ENCODE measurements at places on chromosomes 5 and 9.

DNA sequence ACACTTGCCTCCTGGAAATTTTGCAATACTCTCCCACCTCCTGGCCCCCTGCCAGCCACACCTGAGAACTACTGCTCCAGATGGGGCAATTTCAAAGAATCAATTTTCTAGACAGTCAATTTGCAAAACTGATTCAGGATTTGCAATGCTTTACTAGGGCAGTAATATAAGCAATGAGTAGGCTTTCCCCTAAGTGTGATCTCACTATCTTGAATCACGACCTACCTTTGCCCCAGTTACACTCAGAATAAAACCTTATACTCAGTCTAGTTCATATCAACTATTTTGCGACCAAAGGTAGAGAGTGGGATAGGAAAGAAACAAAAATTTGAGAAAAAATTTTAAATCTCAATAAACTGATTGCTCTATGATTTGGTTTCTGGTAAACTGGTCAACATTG is 54.4 kb downstream of the DROSHA start:
- DNase-seq, result no peak

- no peak for DNase-seq
Observed at GRCh38 chr5:3281366-3281765, 314.3 kb upstream of the IRX1 start.

DNA sequence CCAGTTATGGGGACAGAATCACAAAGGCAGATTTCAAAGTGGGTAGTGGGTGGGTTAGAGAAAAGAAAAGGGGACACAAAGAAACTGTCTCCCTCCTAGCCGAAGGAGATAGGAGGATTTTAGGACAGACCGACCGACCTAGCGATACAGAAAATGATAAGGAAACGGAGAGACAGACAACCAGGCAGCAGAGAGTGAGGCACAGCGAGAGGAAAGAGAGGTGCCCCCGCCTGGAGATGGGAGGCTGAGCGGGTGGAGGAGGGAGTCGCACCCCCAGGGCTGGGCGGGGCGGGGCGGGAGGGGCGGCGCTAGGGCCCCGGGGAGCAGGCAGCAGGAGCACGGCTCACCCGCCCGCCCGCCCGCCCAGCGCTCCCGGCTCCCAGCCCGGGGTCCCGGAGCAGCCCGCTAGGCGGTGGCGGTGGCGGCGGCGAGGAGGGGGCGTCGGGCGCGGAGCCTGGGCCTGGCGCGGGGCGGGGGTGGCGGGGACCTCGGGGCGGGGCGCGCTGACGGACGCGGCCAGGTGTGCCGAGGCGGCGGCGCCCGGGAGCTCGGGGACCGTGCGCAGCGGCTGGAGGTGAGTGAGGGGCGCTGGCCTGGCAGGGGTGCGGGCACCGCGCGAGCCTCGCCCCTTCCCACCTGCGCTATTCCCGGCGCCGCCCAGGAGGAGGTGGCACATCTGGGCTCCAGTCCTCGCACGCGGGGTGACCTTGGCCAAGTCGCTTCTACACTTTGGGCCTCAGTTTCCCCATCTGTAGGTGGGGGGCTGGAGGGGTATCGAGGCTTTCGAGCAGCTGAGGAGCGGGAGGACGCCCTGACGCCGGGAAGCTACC is 15.9 kb upstream of the SYNPO start:
- DNase-seq, result peak; percentile 31

DNA sequence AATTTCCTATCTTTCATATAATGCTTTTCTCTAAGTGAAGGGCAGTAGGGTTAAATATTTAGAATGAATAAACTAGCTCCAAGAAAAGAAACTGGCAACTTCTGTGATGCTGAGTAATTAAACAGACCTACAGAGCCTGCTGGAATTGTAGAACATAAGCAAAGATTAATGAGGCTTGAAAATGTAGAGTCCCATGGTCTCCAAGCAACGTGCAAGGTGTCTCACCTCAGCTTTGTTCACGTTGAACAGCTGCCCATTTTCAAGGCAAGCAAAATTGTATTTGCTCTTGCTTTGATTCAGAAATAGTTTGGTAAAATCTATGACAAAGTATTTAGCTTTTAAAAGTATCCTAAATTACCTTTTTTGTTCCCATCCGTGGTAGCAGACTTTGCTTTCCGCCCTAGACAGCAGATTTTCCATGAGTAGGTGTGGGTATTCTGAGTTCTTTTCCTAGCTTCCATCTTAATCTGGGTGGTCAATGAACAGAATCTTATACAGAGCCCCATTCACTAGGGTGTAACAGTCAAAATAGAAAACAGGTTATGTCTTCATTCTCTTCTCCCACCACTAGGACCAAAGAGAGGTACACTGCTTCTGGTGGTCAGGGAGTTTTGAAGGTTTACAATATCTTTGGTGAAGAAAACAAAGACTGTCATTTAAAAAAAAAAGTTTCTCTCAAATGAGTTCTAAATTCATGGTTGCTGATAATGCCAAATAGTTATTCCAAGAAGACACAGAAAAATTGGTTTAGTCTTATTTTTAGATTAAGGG is 52.1 kb upstream of the TYRP1 start:
- no peak for DNase-seq

DNA sequence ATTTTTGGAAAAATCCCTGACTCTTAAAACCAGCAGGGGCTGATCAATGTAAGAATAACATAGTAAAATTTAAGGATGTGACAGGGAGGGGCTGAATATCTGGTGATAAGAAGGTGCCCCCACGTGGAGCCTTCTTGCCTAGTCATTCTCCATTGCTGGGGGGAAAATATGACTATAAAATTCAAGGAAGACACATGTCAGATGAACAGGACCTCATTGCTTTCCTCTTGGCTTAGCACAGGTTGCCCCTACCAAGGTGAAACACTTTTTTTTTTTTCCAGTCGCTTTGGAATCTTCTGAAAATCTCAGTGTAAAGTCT is 310.9 kb downstream of the EFNA5 start:
- peak; percentile 8 for DNase-seq

DNA sequence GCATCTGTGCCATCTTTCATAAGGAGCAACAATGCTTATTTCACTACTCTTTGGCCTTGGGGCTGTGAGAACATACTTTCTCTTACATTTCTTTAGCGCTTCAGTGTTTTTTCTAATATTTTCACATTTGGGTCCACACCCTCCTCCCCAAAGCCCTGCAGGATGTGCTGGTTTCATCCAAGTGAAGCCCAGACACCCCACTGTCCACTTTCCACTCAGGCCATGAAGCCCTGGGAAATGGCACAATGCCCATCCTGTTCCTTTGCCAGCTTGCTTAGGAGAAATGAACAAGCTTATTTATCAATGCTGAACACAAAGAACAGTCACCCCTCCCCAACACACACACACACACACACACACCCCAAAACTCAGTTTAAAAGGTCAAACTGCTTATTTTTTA is 17.3 kb upstream of the TMOD1 start:
- DNase-seq, result no peak

DNA sequence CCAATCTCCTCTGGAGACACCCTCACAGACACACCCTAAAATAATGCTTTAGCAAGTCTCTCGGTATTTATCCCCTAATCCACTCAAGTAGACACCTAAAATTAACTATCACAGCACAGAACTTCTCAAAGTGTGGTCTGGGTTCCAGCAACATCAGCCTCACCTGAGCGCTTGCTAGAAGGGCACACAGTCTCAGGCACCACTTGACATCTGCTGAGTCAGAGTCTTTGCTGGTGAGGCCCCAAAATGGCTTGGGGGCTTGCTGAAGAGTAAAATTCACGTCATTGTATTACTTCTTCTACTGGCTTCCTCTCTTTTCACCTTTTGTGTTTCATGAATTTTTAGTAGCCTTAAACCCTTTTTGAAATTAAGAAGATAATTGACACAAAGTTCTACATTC is 9.0 kb downstream of the FOXB2 start:
- no peak for DNase-seq

GRCh38 chr9:112811518-112811917 is 61.0 kb downstream of the SNX30 start:
- no peak for DNase-seq

- no peak for DNase-seq
Observed at GRCh38 chr5:72505016-72505415, 2.2 kb downstream of the ZNF366 start.

DNA sequence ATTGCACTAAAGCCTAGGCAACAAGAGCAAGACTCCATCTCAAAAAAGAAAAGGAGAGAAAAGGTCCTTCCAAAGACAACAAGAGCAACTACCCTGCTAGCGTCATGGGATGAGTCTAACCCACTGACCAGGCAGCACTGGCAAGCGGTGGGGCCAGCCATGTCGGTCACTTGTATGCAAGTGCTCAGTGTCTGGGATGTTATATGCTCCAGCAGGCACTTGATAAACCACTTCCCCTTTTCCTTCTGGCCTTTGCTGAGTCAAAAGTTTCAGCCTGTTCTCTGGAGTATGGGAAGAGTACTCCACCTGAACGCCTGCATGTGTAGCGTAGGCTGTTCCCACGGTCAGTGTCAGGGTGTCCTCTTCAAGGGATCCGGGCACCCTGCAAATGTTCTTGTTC is 9.2 kb upstream of the MXD3 start:
- no peak for DNase-seq

GRCh38 chr9:91282292-91282691 is 79.4 kb downstream of the AUH start:
- no peak for DNase-seq

DNA sequence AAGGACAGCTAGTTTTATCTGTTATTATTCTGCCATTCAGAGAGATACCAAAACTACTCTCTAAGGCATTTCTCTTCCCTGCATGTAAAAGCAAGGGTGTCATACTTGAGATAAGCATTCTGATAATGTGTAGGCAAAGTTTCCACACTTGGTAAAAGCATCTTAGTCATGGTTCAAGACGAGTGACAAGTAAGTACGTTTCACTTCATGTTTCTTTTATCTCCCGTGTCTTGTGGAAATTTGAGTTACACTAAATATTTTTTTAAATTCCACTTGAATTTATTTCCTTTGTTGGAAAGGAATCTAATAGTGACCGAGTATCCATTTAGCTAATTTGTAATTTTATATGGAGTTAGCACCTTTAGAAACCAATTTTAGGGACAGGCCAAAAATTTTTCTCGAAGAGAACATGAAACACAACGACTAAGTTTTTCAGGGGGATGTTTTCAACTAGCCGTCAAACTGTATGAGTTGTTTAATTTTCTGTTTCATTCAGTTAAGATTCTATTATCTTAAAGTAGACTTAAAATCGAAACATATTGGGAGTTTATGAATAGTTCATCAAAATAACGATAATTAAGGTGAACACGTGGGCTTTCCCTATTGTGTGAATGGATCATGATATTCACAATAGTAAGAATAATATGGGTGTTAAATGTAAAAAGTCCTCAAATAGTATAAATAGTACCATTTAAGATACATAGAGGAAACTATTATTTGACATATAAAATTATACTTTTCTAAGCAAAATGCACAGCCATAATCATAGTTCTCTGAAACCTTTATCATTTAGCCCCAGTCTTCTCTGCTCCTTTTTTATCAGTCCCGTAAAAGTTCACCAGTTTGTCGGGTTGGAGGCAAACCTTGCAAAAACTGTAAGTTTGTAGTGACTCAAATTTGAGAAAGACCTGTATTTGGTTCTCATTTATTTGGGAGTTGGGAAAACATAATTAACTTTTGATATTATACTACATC is 1.6 kb downstream of the RFESD start:
- DNase-seq, result no peak

GRCh38 chr5:16754601-16755000 is 137.8 kb upstream of the RETREG1 start:
- no peak for DNase-seq

- peak; percentile 37 for DNase-seq
Observed at GRCh38 chr5:138632900-138633489, 57.8 kb upstream of the HSPA9 start.

DNA sequence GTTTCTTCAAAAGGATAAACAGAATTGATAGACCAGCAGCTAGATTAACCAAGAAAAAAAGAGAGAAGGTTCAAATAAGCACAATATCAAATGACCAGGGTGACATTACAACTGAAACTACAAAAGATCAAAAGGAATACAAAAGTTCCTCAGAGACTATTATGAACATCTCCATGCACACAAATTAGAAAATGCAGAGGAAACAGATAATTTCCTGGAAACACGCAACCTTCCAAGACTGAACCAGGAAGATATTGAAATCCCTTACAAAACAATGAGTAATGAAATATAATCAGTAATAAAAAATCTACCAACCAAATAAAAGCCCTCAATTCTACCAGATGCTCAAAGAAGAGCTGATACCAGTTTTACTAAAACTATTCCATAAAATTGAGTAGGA is 252.1 kb downstream of the MCTP1 start:
- DNase-seq, result no peak

- DNase-seq, result no peak
Observed at GRCh38 chr5:160470437-160471361, 49.0 kb downstream of the PTTG1 start.

- no peak for DNase-seq
Observed at GRCh38 chr5:5297432-5298067, 124.9 kb upstream of the ICE1 start.

Data from ACHN (cell line).